Germinal center (tissue), 1 donor: ENCODE measurements at places on chromosomes 7 and 10.

- DNase-seq: no peak
Observed at GRCh38 chr7:21028186-21028585, 241.5 kb upstream of the SP8 start.

GRCh38 chr10:69345402-69345801 lies 67.1 kb downstream of the HK1 start:
- no peak for DNase-seq

GRCh38 chr7:1228545-1229201 lies 4.0 kb upstream of the UNCX start:
- no peak for DNase-seq

GRCh38 chr10:131041441-131041840 lies 270.1 kb downstream of the TCERG1L start:
- no peak for DNase-seq

- peak; percentile 79 for DNase-seq
Observed at GRCh38 chr7:74269757-74270277, 15.6 kb upstream of the RFC2 start.

DNA sequence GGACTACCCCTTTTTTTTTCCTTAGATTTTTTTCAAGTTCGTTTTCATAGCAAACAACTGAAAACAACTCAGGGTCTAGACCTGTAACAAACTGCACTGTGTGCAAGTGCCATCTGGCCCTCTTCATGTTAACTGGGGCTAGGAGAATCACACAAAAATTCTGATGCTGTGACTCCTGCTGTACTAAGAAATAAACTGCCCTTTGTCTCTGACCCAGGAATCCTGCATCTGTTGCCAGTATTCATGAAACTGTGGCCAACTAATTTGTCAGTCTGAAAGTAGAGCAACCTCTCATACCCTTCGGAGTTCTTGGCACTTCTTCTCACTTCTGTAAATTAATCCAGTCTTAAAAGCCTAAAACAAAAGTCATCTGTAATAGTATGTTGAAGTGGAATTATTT lies 218.4 kb upstream of the PCDH15 start:
- DNase-seq: no peak

DNA sequence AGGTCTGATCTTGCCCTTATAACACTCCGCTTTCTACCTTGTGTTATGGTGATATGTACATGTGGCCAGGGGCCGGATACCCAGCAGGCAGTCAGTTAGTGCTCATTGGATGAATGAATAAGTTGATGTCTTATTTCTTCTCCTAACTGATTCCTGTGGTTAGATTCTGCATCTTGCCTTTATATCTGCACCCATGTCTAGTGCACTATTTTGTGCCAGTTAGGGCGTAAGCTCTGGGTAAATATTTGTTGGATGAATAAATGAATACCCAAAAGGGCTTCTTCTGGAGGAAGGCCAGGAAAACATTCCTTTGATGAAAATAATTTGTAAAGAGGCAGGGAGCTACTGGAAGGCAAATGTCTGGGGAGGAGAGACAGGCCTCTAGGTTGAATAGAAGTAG lies 148.2 kb downstream of the CHN2 start:
- DNase-seq: no peak

DNA sequence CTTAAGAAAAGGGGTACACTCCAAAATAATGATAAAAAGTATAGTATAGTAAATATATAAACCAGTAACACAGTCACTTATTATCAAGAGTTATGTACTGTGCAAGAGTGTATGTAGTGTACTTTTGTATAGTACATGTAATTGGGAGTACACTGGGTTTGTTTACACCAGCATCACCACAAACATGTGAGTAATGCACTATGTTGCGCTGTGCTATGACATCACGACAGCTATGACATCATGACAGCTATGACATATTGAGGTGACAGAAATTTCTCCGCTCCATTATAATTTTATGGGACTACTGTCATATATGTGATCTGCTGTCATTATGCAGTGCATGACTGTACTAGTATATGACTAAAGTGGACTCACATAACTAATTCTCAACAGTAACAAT lies 84.6 kb downstream of the KMT2C start:
- DNase-seq: no peak

DNA sequence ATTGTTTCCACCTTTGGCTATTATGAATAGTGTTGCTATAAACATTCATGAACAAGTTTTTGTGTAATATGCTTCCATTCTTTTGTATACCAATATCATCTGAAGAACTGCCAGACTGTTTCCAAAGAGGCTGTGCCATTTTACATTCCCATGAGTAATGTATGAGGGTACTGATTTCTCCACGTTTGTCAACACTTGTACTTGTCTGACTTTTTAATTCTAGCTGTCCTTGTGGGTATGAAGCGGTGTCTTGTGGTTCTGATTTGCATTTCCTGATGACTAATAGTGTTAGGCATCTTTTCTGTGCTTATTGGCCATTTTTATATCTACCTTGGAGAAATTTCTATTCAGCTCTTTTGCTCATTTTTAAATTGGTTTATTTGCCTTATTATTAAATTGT lies 52.8 kb downstream of the LSMEM1 start:
- DNase-seq: no peak

DNA sequence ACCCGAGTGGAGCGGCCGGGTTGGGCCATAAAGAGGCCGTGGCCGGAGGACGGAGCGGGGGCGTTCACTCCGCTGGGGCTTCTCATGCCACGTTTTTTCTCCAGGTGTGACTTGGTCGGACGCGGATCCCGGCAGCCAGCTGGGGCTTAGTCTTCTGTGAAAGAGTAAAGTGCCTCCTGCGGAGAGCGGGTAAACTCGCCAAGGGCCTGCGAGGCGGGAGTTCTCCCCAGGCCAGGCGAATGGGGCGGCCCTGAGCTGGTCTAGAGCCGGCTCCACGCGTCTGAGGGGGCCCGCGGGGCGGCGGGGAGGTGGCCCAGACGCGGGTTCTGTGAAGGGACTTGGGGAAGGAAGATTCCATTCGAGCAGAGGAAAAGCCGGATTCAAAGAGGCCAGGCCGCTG lies 86.3 kb upstream of the VIPR2 start:
- DNase-seq: no peak

GRCh38 chr10:77716458-77717317 lies 79.1 kb upstream of the KCNMA1 start:
- DNase-seq: no peak

GRCh38 chr10:73469579-73469978 lies 26.2 kb downstream of the PPP3CB start:
- no peak for DNase-seq

GRCh38 chr7:149007611-149008010 lies 20.7 kb downstream of the PDIA4 start:
- no peak for DNase-seq

- no peak for DNase-seq
Observed at GRCh38 chr10:30437031-30437841, 3.3 kb downstream of the MAP3K8 start.

GRCh38 chr10:49594594-49594993 lies 15.5 kb upstream of the SLC18A3 start:
- peak; percentile 42 for DNase-seq

DNA sequence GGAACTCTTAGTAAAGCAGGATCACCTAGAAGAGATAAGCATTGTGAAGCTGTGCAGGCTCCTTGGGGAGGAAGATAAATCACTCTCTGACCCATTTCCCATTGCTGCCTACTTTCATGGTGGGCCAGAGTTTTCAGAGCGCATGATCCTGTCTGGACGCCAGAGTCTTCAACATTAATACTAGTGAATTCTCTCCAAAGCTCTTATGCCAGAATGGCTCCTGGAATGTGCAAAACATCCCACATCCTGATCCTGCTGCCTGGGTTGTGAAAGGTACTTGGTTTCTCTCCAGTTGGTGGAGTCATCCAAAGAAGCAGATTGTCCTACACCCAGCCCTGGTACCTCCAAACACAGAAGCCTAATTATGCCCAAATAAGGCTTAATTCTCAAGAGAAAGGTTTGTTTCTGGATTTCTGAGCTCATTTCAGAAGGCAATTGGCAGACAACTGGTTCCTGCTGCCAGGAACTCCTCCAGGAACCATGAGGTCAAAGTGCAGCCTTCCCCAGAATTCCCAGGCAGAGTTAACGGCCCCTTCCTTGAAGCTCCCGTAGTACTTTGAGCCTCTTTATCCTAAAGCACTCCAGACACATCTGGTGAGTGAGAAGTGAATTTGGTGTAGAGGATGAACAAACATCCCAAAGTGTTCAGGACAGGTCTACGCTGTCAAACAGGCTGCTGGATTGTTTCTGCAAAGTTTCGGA lies 495.2 kb downstream of the PLXNA4 start:
- DNase-seq: no peak
